Fibroblast of skin of left quadriceps (primary cell): ENCODE measurements at places on chromosomes 2 and 18.

DNA sequence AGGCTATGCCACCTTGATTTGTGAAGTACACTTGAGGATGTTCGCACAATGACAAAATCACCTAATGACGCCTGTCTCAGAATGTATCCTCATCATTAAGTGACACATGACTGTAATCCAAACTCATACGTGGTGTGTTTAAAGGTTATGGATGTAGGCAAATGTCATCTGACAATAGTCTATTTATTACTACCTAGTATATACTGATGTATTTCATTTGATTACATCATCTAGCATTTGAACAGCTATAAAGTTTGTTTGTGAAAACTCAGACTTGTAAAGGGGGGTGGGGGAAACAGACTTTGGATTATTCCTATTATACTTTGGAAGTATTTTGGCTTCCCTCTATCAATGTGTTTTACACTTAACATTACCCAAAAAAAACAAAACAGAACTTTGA lies 129.9 kb downstream of the TANC1 start:
- DNase-seq, result no peak

DNA sequence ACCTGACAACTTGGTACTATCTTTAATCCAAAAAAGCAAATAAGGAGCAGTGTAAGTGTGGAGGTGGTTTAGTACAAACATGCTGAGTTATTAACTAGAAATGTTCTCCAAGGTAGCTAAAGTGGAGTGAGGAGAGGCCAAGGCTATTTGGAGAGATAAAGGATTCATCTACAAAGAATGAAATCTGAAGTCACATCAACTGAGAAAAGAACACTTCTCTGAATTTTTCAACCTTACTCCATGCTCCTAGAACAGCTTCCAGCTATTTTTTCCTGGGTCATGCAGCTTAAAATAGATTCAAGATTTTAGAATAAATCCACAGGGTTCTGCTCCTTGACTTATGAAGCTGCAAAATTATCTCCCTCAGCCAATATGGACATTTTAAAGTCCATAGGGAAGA lies 18.7 kb downstream of the IMMT start:
- no peak for DNase-seq

GRCh38 chr2:43946685-43947084 lies 49.1 kb downstream of the LRPPRC start:
- DNase-seq, result no peak

DNA sequence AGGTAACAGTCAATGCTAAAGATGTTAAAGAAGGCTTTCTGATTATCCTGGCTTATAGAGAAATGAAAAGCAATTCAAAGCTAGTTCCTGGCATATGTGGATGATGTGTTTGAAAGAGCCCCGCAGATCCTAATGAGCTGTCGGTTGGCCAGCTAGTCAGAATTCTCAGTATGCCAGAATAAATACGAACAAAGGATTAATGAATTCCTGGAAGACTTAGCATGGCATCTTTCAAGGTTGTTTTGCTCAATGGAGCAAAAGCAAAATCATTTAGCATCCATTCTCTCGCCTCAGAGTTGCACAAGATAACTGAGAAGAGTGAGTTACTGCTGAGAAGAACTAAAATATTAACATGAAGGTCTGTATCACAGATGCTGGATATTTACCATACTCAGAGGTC lies 307.6 kb downstream of the RIT2 start:
- no peak for DNase-seq

GRCh38 chr18:33444709-33445108 lies 4.2 kb upstream of the CCDC178 start:
- no peak for DNase-seq

- no peak for DNase-seq
Measured at GRCh38 chr18:51151568-51152511, 45.6 kb downstream of the MEX3C start.

DNA sequence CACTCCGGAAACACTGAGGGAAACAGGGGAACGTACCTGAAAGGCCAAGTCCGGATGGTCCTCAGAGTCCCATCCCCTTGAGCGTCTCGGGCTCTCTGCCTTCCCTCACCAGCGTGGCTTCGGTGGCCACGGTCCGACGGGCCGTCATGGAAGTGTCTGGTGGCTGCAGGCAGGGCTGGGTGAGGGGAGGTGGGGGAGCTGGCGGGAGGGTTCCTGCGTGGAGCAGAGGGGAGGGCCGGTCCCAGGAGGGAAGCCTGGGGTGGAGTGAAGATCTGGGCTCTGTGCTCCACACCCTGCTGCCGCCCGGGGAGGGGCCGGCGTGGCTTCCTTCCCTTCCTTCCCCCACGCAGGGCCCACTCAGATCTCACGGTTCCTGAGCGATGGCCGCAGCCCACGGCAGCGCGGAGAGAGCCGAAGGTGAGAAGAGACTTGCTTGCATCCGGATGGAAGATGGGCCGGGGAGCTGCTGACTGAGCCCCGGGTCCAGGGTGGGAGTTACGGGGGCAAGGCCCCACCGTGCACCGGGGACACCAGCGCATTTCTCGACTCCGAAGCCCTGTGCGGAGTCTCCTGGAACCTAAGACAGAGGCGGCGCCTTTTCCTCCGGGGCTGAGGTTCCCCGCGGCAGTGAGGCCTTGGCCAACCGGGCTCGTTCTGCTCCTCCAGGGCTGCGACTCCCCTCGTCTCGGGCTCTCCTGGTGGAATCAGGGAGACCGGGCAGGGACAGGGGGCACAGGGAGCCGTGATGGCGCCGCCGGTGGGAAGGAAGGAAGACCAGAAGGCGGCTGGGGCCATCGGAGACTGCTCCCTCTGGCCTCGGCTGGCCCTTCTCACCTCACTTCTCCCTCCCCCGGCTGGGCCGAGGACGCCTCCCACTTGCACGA lies 49.1 kb downstream of the KCNF1 start:
- no peak for DNase-seq

GRCh38 chr2:180222644-180223043 lies 215.5 kb upstream of the CWC22 start:
- peak; percentile 55 for DNase-seq

DNA sequence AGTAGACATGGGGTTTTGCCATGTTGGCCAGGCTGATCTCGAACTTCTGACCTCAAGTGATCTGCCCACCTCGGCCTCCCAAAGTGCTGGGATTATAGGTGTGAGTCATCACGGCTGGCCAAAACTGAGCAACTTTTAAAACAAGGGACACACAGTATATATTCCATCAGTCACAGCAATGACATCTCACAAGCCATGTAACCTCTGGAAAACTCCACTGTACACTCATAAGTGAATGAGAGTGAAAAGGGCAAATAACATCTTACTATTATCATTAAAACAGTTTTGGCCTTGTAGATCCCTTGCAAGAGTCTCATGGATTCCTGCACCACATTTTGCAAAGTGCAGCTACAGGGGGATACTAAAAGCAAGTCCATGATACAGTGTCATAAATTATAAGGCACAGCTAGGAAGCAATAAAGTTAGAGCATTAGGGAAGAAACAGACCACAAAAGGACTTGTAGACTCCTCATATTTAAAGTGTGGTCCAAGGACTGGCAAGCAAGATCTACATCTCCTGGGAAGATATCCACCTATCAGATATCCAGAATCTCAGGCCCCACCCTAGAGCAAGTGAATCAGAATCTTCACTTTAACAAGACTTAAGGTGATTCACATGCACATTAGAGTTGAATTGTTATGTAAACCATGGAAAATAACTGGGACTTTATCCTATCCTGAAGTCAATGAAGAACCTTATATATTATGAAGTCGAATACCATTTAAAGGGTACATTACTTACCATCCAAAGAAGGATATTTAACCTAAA lies 5.7 kb downstream of the SMC6 start:
- DNase-seq, result no peak

- no peak for DNase-seq
Measured at GRCh38 chr18:13446610-13447461, 228.3 kb downstream of the LDLRAD4 start.

DNA sequence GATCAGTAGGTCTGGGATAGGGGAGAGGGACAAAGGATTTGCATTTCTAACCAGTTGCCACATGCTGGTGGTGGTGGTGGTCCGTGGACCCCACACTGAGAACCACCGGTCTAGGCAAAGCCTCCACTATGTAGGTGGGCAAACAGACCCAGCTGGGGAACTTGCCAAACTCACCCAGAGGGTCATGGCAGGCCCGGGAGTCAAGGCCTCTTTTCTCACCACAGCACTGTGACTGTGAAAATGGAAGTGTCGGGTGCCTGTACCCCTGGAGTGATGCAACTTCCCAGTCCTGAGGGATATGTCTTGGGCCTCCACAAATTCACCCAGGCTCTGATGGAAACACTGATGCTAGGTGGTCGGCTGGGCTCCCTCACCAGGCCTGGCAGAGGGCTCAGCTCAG lies 101.2 kb upstream of the SMAD2 start:
- DNase-seq, result no peak

DNA sequence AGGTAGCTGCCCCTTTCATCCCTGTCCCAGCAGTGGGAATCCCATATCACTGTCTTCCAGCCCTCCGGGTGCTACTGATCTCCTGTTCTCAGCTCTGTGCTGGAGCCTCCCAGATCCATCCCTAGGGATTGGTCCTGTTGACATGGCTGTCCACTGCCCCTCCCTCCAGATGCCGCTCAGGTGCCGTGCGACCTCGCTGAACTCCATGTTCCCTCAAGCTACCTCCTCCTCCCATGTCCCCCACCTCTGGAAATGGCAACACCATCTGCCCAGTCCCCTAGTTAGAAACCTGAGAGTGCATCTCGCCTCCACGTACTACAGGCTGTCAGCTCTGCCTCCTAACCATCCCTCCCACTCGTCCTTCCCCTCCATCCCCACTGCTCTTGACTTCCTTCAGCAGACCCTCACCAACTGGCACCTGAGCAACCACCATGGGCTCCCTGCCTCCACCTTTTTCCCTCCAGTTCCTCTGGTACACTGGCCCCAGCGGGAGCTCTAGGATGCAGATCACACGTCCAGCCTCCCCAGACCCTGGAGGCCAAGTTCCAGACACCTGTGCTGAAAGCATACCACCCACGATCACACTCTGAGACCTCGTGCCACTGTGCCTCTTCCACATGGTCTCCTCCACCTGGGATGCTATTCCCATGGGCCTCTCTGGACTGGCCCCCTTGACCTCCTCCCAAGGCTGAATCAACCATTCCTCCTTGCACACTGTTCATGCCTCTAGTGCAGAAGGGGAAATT lies 106.8 kb downstream of the KLHL29 start:
- DNase-seq, result no peak
